ENCODE measurements at places on chromosomes 4 and X.

- H3K27me3 ChIP-seq: no peaks in the 10 kb centered on the region
- peaks cover 2% of the 10 kb centered on the region for H3K4me1 ChIP-seq
- no peak for DNase-seq
- H3K27ac ChIP-seq: no peak overlapping the region
- no peaks in the 10 kb centered on the region for H3K36me3 ChIP-seq
- no peak overlapping the region for H3K4me3 ChIP-seq
These were observed 144.5 kb upstream of the DIAPH2 start for GRCh38 chrX:96540111-96540631.

GRCh38 chr4:125096662-125097061 lies 218.1 kb upstream of the FAT4 start:
- H3K4me1 ChIP-seq: no peaks in the 10 kb centered on the region
- no peak overlapping the region for H3K27ac ChIP-seq
- no peak overlapping the region for H3K4me3 ChIP-seq
- H3K27me3 ChIP-seq: no peaks in the 10 kb centered on the region

DNA sequence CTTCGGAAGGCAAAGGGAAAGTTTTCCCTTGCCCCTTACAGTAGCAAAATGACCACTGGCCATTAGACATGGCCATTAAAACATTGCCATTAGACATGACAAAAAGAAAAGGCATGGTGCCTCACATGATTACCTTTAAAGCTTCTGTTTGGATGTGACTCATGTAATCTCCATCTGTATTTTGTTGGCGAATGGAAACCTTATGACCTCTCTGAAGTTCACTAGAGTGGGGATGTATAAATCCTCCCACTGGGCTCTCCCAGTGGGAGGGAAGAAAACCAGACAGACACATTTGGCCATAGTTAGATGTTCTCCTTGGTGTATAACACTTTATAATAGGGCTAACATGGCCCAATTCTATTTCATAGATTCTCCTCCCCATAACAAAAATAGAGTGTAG lies 152.6 kb downstream of the MAGEB17 start:
- H3K27me3 ChIP-seq: no peaks in the 10 kb centered on the region
- no peaks in the 10 kb centered on the region for H3K4me1 ChIP-seq
- no peak overlapping the region for H3K4me3 ChIP-seq
- H3K36me3 ChIP-seq: no peaks in the 10 kb centered on the region
- no peak overlapping the region for H3K27ac ChIP-seq

DNA sequence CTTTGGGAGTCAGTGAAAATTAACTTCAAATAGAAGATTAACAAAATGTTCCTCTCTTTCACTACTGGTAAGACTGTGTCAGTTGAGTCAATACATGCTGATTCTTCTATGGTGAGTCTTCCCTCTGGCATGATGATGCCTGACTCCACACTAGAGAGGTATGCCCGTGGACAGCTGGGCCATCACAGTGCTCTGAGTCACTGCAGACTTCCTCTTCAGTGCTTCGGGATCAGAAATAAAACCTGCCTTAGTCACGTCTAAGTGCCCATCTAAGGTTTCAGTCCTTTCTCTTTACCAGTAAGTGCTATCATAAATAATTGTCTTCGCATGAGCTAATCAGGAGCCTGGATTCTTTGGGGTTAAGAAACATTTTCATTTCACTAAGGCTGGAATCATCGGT lies 1.6 kb upstream of the ASB5 start:
- no peak overlapping the region for H3K4me3 ChIP-seq
- no peaks in the 10 kb centered on the region for H3K27me3 ChIP-seq
- H3K4me1 ChIP-seq: no peaks in the 10 kb centered on the region

- no peaks in the 10 kb centered on the region for H3K36me3 ChIP-seq
- H3K4me3 ChIP-seq: no peak overlapping the region
- no peak for DNase-seq
- peaks cover 10% of the 10 kb centered on the region for H3K4me1 ChIP-seq
- H3K27ac ChIP-seq: no peak overlapping the region
These were observed 6.6 kb downstream of the ANKRD17 start for GRCh38 chr4:73252001-73252400.

DNA sequence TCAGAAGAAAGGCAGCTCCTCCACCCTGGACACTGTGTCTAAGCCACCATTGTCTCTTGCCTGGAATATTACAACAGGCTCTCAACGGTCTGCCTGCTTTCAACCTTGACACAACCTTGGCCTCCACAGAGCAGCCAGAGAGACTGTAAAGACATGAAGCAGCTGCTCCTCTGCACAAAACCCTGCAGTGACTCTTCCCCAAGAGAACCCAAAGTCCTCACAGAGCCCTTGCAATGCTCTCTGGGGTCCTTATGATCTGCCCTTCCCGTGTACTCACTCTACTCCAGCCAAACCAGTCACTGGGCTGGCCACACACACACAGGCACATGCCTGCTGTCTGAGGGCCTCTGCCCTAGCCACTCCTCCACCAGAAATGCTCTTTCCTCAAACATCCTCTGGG lies 75.9 kb upstream of the CPEB2 start:
- no peak for DNase-seq
- H3K36me3 ChIP-seq: no peaks in the 10 kb centered on the region
- H3K27me3 ChIP-seq: no peaks in the 10 kb centered on the region
- H3K4me3 ChIP-seq: no peak overlapping the region
- no peaks in the 10 kb centered on the region for H3K4me1 ChIP-seq

- no peak overlapping the region for H3K4me3 ChIP-seq
- no peaks in the 10 kb centered on the region for H3K36me3 ChIP-seq
- DNase-seq: no peak
- H3K27me3 ChIP-seq: no peaks in the 10 kb centered on the region
These were observed 221.2 kb upstream of the PABPC4L start for GRCh38 chr4:134422776-134423175.

DNA sequence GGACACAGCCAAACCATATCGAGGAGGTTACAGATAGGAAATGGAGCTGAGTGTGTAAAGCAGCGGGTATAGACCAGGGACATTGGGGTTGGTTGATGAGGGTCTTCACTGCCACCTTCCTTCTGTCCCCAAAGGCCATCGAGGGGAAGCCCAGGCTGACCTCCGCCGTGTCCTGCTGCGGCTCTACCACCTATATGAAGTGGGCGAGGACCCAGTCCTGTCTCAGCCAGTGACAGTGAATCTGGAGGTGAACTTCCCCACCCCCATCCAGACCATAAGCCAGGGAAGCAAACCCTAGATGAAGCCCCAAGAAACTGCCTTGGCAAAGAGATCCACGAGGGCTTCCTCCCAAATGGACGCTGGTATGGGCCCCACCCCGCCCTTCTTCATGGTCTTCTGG lies 23.2 kb upstream of the MRFAP1 start:
- H3K27ac ChIP-seq: no peak overlapping the region
- no peak for DNase-seq
- no peak overlapping the region for H3K4me3 ChIP-seq
- H3K27me3 ChIP-seq: peaks cover 8% of the 10 kb centered on the region
- H3K36me3 ChIP-seq: peaks cover 6% of the 10 kb centered on the region
- H3K4me1 ChIP-seq: peaks cover 2% of the 10 kb centered on the region
